ENCODE measurements at places on chromosomes 12 and 14. TPM values are rescaled to one million over a fixed set of nuclear protein-coding genes. Genes with fewer than 3 reads are reported as not detected.
A peak's percentile ranks its signal among the peaks of the same experiment; 100 is the strongest.

DNA sequence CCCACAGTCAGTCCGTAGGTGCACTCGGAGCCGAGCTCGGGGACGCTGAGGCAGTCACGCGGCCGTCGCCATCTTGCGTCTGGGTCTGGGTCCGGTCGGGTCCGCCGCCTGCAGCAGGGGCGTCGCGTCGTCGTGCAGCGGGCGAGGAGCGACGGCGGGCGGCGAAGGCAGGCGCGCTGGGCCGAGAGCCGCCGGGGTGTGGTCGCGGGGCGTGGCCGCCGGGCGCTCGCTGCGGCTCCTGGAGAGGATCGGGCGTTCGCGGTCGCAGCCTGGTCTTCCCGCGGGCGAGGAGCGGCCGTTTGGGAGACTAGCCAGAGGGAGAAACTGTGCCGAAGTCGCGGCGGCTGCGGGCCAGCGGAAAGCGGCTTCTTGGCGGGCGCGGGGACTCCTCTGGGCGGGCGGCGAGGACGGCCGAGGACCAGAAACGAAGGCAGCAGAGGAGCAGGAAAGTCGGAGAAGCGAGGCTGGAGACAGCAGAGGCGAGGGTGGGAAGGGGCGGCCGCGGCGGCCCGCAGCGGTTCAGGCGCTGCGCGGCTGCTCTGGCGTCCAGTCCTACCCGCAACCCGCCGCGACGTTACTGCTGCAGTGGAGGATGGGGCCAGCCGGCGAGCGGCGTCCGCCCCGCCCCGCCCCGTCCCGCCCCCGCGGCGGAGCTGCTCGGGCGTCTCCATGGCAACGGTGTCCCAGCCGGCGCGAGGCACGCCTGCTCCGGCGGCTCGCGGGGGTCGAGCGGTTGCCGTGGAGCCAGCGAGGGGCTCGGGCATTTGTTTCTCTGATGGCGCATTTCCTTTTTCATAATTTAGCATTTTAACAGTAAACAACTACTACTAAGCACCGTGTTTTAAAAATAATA is at the start of gene PNMA1:
Gene PNMA1, minus strand, starts transcription at position 582 of the 853 bp plus-strand sequence. CDS start 745 bp downstream, outside the sequence.
- peak within 1 kb of the TSS; percentile 75 for H3K4me3 ChIP-seq
- H3K36me3 ChIP-seq, result no peaks in the 10 kb centered on the region
- H3K27ac ChIP-seq, result peak within 1 kb of the TSS; percentile 96
- peak; percentile 95 for DNase-seq
- no peaks in the 10 kb centered on the region for H3K27me3 ChIP-seq

DNA sequence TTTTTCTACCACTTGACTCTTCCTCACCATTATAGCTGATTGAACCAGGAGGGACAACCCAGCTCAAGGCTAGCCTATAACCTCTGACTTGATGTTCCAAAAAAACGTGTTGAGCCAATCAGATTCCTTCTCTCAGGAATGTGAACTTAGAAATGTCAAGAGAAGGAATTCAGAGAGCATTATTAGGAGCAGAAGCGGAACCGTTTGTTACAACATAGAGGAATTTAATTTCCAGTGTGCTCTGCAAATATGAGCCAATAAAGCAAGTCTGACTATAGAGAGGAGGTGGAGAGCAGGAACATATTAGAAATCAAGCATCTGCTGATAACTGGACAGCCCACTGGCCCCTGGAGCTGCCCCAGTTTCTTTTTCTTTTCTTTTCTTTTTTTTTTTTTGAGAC is 15.3 kb upstream of the PELI2 start:
- no peak for DNase-seq
- H3K4me1 ChIP-seq, result no peaks in the 10 kb centered on the region
- H3K27ac ChIP-seq, result no peak overlapping the region

DNA sequence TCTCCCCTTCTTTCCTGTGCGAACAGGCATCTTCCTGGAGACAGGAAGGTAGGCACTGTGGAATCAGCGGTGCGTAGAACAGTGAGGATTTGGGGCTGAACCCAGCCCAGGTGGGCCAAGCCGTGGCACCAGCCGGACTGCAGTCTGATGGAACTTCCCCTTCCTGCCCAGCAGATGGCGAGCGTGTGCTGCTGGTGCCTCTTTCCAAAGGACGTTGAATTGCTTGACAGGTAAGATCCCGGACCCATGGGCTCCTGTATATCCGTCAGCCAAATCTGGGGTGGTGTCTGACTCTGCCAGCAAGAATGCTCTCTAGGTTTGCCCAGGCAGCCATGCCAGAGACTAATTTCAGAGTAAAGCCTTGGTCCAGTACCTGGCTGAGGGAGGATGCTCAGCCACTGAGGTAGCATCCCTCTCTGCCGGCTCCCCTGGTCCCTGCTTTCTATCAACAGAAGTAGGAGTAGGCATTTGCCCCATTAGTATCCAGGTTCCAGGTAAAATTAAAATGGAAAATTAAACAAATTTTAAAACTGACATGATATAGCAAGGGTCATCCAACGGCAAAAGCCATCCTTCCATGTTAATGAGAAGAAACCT is 21.1 kb upstream of the KCNA5 start:
- no peak for DNase-seq
- no peaks in the 10 kb centered on the region for H3K36me3 ChIP-seq
- H3K4me3 ChIP-seq, result no peak overlapping the region
- H3K4me1 ChIP-seq, result no peaks in the 10 kb centered on the region

DNA sequence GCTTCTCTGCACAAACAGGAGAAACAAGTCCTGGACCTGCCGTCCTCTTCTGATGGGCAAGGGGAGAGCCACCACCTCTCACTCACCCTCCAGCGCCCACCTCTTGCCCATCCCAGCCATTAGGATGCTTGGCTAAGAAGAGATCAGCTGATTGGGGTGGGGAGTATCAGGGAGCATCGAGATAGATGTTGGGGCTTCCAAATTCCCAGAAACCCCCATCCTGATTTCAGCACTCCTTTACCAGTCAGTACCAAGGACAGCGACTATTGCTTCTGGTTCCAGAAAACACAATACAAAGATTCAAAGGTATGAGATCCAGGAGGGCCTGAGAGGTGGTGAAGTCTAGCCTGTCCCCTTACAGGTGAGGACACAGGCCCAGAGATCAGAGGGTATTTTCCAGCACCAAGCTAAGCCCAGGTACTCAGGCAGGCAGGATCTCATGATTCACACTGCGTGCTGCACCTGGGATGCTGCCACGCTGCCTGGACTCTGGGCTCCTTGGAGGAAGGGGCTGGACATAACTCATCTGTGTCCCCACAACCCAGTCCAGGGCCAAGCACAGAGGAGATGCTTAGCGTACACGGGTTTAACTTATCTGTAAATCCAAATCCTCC is 76.6 kb downstream of the TUNAR start:
- no peaks in the 10 kb centered on the region for H3K36me3 ChIP-seq
- H3K4me3 ChIP-seq, result no peak overlapping the region
- no peaks in the 10 kb centered on the region for H3K27me3 ChIP-seq
- DNase-seq, result no peak
- peaks cover 4% of the 10 kb centered on the region for H3K4me1 ChIP-seq

GRCh38 chr12:28209782-28210181 is 19.5 kb downstream of the CCDC91 start:
- H3K27me3 ChIP-seq, result no peaks in the 10 kb centered on the region
- H3K27ac ChIP-seq, result no peak overlapping the region
- peaks cover 10% of the 10 kb centered on the region for H3K4me1 ChIP-seq
- H3K36me3 ChIP-seq, result no peaks in the 10 kb centered on the region
- no peak for DNase-seq

DNA sequence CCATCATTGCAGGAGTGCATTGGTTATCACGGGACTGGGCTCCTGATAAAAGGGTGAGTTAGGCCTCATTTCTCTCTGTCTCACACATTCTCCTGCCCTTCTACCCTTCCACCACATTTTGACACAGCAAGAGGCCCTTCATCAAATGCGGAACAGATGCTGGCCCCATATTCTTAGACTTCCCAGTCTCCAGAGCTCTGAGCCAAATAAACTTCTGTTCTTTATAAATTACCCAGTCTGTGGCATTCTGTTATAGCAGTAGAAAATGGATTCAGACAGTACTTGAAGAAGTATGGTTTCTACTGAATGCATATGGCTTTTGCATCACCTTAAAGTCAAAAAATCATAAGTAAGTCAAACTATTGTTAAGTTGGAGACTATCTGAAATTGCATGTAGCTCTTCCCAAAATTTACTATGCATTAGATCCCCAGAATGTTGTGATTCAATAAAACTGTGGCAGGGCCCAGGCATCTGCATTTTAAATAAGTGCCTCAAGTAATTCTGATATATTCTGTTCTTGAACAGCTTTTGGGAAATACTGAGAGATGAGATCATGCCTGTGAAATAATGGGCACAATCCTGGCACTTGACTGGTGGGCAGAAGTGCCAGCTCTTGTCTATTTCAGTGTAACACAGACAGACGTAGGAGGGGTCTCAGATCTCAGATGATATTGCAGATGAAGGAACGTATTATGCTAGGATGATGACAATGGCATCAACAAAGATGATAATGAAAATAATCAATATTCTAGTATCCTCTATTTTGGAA is 68.2 kb downstream of the E2F7 start:
- H3K36me3 ChIP-seq, result no peaks in the 10 kb centered on the region
- no peak overlapping the region for H3K27ac ChIP-seq
- no peaks in the 10 kb centered on the region for H3K27me3 ChIP-seq

DNA sequence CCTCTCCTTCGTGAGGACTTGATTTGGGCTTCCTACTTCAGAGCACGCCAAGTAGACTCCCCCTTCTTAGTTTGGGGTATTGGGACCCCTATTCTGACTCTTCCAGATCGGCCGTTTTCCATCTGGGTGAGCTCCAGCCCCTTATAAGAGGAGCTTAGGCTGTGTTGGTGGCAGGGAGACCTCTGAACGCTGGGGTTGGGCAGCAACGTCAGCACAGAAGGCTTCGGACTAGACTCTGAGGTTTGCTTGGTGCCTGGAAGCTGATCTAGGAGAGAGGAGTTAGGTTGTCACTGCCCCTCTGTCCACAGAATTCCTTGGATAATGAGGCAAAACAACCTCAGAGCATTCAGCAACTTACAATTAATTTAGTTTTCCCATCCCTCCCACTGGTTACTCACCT is 99.2 kb upstream of the RTL1 start:
- H3K27me3 ChIP-seq, result no peaks in the 10 kb centered on the region
- no peak for DNase-seq
- H3K4me1 ChIP-seq, result peaks cover 5% of the 10 kb centered on the region
- H3K27ac ChIP-seq, result no peak overlapping the region

GRCh38 chr12:94618995-94619695 is 31.2 kb downstream of the TMCC3 start:
- H3K27me3 ChIP-seq, result no peaks in the 10 kb centered on the region
- peaks cover 47% of the 10 kb centered on the region for H3K4me1 ChIP-seq
- H3K27ac ChIP-seq, result no peak overlapping the region

DNA sequence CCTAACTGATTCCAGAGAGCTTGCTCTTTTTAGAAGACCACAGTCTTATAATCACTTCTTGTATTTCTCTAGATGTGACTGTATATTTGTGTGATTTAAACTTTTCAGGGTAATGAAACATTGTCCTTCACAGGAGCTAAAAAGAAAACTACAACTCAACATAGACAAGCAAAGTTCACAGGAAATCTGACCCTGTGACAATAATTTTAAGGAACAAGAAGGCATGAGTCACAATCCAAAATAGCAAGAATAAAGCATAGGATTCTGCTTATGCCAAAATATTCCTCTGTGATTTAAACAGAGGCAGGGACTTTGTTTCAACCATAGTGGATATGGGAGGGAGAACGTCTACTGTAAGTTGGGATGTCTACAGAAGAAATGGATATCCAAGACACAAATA is 44.3 kb downstream of the GPR65 start:
- no peaks in the 10 kb centered on the region for H3K4me1 ChIP-seq
- no peak for DNase-seq
- H3K27ac ChIP-seq, result no peak overlapping the region
- H3K27me3 ChIP-seq, result no peaks in the 10 kb centered on the region
- H3K36me3 ChIP-seq, result no peaks in the 10 kb centered on the region
- no peak overlapping the region for H3K4me3 ChIP-seq

DNA sequence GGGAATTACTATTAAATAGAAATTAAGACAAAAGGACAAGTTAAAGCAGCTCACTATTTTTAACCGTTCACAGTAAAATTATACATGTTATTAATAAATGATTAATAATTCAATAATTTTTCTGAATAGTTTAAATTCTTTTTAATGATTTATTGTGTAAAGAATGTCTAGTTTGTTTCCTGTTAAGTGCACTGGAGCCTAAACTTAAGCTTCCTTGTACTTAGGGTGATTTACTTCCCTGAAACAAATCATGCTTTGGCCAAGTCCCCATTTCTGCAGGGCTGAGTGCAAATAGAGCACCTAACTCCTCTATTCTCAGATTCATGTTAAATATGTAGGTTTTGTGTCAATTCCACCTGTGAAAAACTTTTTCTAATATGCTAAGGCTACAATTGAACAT is 188.9 kb upstream of the PDZRN4 start:
- H3K36me3 ChIP-seq, result no peaks in the 10 kb centered on the region
- peaks cover 8% of the 10 kb centered on the region for H3K4me1 ChIP-seq
- H3K4me3 ChIP-seq, result no peak overlapping the region
- H3K27ac ChIP-seq, result no peak overlapping the region

DNA sequence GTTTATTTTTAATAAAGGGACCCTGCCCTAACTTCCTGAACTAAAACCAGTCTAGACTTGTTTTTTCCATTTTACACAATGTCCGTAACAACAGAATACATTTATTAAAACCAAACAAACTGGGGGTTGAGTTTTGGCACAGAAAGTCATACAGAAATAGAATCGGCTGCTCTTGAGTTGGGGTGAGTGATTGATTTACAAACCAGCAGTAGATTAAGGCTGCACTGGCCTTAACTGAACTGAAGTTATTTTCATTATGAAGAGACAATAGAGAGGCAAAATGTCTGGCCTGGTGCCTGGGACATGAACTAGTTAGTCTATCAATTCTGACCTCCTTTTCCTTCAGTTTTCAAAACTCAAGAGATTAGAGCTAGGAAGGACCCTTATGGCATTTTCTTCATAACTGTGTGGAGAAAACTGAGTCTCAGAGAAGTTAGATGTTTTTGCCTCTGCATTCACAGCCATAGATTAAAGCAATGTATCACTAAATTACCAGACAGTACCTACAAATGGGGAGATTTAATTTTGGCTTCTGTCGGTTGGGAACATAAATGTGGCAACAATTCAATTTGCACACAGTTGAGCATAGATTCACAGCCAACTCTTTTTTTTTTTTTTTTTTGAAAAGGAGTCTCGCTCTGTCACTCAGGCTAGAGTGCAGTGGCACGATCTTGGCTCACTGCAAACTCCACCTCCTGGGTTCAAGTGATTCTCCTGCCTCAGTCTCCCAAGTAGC is 19.8 kb upstream of the MGP start:
- H3K27ac ChIP-seq, result no peak overlapping the region
- H3K27me3 ChIP-seq, result no peaks in the 10 kb centered on the region
- no peak for DNase-seq
- no peaks in the 10 kb centered on the region for H3K4me1 ChIP-seq
- no peak overlapping the region for H3K4me3 ChIP-seq

- no peak for DNase-seq
- no peaks in the 10 kb centered on the region for H3K4me1 ChIP-seq
- H3K27ac ChIP-seq, result no peak overlapping the region
Observed at GRCh38 chr14:63962906-63963305, 110.1 kb downstream of the SYNE2 start.

The TAS2R42 gene
- polyA plus RNA-seq, result not detected

The SERPINA9 gene
- not detected for polyA plus RNA-seq

The UNC79 gene
- polyA plus RNA-seq, result 0.15 TPM

All from sigmoid colon (tissue), 7 donors.